Glutamatergic neuron (in vitro differentiated cells): ENCODE measurements at places on chromosomes 4 and X. TPM values are rescaled to one million over a fixed set of nuclear protein-coding genes. Genes with fewer than 3 reads are reported as not detected.

RNF128 gene
- total RNA-seq, result not detected

ZFX gene
- 33.9 TPM for total RNA-seq

FDCSP gene
- not detected for total RNA-seq

DNA sequence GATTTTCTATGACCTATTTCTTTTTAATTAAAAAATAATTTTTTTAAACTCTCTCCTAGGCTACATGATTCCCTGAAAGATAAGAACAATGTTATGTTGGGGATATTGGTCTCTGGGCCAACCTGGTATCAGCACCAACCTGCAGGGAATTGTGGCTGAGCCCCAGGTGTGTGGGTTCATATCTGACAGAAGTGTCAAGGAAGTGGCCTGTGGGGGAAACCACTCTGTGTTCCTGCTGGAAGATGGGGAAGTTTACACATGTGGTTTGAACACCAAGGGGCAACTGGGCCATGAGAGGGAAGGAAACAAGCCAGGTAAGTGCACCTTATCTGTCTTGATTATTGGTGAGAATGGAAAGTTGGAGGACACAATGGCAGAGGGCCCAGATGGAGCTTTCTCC lies 13.5 kb downstream of the HERC3 start:
- no peak for DNase-seq

DNA sequence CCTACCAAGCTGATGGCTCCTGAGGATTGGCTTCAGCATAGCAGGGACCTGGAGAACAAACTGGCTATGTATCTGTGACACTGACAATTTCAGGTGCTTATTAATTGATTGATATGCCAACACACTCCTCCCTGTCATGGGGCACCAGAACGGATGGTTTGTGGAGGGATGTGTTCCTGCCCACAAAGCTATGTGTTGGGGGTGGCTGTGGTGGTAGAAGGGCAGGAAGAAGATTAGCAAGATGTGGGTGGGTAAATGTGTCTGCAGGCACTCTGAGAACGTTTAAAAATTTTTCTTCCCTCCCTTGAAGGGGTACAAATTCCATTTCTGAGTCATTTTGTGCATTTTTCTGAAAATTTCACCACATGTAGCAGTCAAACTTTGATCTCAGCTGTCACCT lies 55.0 kb upstream of the SCML1 start:
- no peak for DNase-seq

- no peak for DNase-seq
Observed at GRCh38 chr4:19557161-19557560, 694.5 kb upstream of the SLIT2 start.
